SK-N-SH (cell line): ENCODE measurements at places on chromosomes 2 and 18.

DNA sequence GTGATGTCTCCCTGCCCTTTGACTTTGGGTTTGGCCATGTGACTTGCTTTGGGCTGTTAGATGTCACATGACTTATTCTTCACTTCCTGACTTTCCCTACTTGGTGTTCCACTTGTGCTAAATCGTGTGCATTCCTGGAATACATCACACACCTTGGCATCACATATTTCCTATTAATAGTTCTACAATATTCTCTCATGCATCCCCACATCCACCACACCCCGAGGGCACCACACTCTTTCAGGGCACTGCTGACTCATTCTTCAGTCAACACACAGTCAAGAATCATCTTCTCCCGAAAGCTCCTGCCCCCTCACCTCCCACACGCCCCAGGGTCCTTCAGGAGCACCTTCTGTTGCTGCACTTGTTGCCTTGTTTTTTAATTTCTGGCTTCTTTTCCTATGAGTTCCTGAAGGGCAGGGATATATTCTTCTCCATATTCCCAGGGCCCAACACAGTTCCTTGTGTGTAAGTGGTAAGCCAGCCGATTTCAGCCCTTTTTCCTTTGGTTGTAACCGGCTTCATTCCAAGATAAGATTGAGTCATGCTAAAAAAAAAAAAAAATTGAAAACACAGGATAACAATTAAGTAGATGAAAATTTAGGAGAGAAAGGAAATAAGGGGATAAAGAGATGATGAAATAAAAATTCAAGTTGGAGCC lies 341.4 kb downstream of the SLC4A3 start:
- DNase-seq: no peak

GRCh38 chr2:149122516-149122915 lies 84.0 kb downstream of the LYPD6B start:
- no peak for DNase-seq

- DNase-seq: no peak
Observed at GRCh38 chr2:164757934-164758695, 83.5 kb downstream of the COBLL1 start.

- DNase-seq: no peak
Observed at GRCh38 chr18:45590036-45590886, 25.0 kb upstream of the SLC14A2 start.

- no peak for DNase-seq
Observed at GRCh38 chr18:9835113-9835755, 50.5 kb upstream of the TXNDC2 start.

GRCh38 chr2:113184531-113185230 lies 10.9 kb downstream of the PSD4 start:
- no peak for DNase-seq

DNA sequence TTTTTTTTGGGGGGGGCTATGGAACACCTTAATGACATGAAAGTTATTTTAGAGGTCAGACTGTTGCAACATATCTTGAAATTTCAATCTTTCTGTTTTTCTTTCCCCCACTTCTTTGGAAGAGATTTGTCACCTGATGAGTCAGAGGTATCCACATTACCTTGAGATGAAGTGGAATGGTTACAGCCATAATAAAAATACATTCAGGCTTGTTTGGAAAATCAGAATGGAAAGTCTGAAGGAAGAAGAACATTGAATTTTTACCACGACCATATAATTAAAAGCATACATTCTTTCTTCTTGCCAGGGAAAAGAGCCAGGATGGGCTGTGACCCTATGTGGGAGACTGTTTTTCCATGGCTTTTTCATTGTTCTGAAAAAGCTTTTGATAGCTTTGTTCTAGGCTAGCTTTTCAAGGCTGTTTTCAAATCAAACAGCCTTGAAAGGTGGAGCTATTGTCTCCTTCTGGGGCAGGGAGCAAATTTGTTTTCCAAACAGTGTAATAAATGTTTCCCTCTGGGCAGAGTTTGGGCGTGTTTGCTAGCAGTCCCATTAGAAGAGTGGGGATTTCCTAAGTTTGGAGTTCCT lies 2.3 kb upstream of the GTF3C3 start:
- DNase-seq: no peak

GRCh38 chr2:175855236-175855635 lies 146.8 kb downstream of the LNPK start:
- DNase-seq: no peak

DNA sequence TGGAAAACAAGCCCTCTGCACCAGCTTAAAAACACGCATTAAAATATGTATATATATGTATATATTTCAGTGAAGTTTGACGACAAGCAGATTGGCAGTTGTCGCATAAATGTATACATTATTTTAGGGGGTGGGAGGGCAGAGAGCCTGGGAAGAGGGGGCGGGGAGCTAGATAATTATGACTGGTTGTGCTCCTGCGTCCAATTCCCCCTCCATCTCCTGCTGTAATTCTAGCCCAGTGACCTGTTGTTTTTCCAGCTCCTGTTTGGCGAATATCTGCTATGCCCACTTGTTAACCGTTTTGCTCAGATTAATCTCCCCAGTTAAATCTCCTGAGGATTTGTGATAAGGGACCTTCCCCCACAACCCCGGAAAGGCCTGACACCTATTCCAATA lies 656 bp downstream of the UNC80 start:
- DNase-seq: peak; percentile 82

GRCh38 chr18:48975120-48975816 lies 24.5 kb upstream of the SMAD7 start:
- no peak for DNase-seq

DNA sequence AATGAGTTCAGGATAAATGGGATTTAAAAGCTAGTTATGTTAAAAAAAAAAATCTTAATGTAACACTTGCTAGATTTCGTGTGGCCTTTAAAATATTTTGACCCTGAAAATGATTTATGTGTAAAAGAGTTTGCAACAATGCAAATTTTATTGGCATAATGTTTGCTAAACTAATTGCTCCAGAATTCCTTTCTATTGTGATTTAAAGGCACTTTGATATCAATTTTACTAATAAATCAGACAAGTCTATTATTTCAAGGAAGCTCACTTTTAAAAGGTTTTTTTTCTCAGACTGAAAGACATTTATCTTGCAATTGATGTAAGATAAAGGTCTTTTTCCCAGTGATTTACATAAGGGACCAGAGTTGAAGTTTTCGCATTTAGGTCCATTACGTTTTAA lies 17.5 kb downstream of the AP1S3 start:
- DNase-seq: no peak

- DNase-seq: no peak
Observed at GRCh38 chr2:234267534-234267933, 217.0 kb downstream of the SPP2 start.

DNA sequence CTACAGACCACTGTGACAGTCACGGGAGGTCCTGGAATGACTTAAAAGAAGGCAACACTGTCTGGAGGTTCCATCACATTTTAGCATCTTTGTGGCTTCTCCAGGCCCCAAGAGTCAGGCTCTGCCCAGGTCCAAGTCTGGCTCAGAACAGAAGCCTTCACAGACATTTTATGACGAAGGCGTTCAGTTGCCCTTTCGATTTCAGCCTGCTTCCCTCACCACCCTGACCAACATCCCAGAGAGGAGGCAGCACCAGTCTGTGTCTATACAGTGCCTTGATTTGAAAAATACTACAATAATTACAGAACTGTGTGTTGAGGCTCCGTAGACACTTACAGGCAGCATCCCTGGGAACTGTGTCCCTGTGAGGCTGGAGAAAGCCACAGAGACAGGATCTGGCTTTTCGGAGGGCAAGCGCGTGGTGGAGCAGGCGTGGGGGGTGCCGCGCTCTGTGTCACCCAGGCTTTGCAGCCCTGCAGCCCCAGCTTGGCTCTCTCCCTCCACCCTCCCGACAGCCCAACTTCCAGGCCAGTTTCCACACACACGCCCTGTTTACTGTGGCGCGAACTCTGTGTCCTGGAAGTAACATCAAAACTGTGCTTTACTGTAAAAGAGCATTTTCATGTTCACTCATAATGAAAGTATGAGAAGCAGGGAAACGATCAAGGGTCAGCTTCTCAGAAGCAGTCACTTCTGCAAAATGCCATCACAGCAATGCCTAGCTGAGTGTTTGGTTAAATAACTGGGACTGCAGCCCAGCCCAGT lies 153.5 kb upstream of the ALKAL2 start:
- no peak for DNase-seq

DNA sequence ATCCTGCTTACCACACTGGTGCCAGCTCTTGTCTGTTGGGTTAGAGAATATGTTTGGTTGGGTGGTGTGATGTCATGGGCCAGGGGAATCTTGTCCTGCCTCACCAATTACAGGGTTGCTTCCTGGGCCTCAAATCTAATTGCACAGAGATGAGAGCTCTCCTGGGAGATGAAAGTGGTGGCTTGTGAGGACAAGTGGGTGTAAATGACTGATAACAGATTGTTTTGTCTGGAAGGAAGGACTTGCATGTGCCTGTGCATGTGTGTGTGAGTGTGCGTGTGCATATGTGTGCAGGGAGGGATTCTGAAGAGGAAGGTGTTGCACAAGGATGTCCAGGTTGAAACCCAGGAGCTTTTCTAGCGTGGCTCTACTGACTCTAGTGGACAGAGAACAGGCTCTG lies 271.9 kb downstream of the LOXHD1 start:
- DNase-seq: no peak

GRCh38 chr2:72144632-72145288 lies 2.9 kb downstream of the CYP26B1 start:
- DNase-seq: peak; percentile 67

DNA sequence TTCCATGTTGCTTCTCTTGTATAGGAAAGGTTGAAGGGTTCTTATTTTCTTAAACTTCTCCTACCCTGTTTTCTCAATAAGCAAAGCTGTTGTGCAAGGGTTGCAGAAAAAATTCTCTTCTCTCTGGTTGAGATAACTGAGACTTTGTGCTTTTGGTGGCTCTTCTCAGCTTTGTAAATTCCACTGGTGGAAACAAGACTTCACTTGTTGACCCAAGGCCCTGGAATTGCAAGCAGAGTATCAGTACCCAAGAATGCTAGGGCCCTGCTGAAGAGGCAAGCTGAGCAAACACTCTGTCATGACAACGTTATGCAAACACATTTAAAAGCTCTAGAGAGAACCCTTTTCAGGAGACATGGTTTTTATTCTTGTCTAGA lies 294.7 kb upstream of the EPAS1 start:
- DNase-seq: no peak

DNA sequence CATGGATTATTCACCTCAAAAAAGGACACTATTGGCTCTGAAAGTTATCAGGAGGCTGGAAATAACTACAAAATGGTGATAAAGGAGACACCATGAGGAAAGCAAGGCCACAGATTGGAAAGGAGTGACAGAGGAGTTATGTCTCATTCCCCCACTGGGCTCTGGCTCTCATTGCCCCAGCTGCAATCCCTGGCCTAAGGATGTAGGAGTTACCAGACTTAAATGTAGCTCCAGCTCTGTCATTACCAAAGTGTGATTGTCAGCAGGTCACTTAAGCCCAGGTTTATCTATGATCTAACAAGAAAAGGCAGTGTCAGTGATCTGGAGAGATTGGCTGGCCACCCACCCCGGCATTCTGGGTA lies 1228.2 kb upstream of the DDX18 start:
- no peak for DNase-seq

DNA sequence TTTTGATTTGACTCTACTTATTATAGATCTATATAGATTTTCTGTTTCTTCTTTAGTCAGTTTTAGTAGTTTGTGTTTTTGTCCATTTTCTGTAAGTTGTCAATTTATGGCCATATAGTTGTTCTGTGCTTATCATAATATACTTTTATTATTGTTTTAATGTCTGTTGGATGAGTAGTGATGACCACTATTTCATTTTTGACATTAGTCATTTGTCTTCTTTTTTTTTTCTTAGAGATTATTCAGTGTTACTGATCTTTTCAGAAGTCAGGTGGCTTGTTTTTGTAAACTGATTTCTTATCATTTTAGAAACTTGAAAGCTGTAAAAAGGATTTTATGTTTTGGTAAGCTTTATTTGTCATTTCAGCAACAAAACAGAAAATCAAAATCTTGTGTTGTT lies 57.3 kb downstream of the EPC2 start:
- no peak for DNase-seq

DNA sequence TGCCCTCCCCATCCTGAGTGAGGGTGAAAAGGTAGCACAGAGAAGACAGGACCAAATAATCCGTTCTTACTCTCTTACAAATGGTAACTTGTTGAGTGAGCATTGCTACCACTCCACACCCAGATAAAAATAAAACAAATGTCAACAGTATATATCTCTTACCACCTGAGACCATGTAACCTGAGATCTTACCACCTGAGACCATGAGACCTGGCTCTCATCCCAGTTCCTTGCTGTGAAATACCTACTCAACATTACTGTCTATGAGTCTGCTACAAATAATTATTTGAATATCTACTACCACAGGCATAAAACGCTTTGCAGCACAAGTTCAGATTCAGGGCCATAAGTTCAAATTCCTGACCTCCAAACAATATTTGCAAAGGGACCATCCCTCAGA lies 234.7 kb downstream of the C1D start:
- DNase-seq: no peak

GRCh38 chr2:196143730-196144131 lies 27.6 kb downstream of the STK17B start:
- no peak for DNase-seq

- DNase-seq: no peak
Observed at GRCh38 chr2:72084584-72084976, 63.1 kb downstream of the CYP26B1 start.

- DNase-seq: no peak
Observed at GRCh38 chr18:303607-304006, 35.8 kb upstream of the THOC1 start.

DNA sequence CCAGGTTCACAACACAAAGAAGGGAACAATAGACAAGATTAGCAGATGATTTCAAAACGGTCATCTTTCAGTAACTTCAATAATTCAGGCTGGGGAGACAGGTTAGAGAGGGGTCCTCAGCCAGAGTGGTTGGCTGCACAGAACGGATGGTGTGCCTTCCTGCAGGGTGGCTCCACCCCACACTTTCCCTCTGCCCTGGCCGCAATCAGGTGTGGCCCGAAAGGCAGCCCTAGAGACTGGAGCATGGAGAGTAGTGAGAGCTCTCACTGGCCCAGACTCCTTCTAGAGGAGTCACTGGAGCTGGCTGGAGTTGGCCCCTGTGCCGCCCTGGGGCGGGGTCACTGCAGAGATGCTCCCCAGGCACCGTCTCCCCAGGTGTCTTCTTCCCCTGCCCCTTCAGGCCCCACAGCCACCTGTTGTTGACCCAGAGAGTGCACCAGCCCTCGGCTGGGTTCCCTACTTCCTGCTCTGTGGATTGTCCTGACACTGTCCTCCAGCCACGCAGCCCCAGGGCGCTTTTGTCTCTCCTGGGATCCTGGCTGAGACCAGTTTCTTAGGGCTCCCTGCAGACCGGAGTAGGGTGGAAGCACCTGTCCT lies 126.8 kb downstream of the PXDN start:
- no peak for DNase-seq

DNA sequence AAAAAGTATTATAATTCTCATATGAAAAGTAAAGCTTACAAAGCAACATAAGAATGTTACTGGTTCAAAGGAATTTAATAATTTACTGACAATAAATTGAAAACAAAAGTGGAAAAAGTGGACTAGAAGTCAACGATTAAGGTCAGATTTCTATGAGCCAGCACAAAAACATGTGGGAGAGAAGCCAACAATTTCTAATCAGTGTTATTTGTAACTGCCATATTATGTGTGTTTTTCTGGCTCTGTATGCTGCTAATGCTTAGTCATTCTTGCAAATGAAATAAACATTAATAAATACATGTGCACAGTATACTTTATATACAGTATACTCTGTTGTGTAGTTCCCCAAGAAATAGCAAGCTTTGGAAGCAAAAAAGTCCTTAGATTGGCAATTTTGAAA lies 301.3 kb upstream of the RGPD4 start:
- no peak for DNase-seq
